ENCODE measurements at places on chromosomes 5 and 9.

DNA sequence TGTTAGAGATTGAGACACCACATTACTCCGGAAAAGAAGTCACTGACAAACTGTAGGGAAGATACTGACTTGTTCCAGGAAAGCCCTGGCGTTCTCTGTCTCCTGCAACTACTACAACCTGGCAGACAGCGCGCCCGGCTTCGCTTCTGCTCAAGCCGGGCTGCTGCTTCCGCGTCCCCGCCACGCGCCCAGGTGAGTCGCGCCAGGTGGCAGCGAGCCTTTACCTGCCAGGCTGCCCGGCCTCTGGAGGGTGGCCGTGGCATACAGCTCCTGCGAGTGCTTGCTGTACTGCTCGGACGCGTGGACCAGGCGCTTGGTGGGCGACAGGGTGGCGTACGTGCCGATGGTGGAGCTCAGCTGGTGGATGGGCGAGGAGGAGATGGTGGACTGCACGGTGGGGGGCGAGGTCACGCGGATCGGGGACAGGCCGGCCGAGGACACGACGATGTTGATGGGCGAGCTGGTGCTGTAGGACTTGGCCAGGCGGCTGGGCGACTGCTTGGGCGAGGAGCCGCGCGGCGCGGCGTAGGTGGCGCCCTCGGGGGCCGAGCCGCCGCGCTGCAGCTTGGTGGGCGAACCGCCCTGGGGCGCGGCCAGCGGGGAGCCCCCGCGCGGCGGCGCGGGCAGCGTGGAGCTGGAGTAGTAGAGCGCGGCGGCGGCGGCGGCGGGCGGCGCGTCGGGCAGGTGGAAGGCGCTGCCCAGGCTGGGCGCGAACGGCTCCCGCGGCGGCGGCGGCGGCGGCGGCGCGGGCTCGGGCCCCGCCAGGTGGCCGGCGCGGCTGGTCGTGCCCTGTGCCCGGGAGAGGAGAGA is 519.6 kb downstream of the CTNND2 start:
- DNase-seq = peak; percentile 82

DNA sequence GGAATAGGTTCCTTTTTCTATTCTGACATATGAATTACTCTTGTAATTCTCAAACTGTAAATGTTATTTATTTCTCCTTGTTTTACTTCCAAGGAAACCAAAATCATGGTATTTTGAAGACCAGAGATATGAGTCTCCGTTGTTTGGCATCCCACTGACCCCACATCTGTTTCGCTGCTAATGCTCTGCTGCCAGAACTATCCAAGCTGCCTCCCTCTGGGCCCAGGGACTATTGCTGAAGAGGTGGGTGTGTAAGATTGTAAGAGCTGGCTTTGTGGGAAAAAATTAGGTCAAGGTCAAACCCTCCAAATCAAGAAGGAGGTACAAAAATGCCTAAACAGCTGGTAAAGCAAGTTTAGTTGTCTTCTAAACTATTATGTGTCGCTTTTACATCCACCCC is 129.4 kb upstream of the MYO10 start:
- DNase-seq = no peak

GRCh38 chr5:174453690-174454089 is 270.7 kb upstream of the MSX2 start:
- no peak for DNase-seq

DNA sequence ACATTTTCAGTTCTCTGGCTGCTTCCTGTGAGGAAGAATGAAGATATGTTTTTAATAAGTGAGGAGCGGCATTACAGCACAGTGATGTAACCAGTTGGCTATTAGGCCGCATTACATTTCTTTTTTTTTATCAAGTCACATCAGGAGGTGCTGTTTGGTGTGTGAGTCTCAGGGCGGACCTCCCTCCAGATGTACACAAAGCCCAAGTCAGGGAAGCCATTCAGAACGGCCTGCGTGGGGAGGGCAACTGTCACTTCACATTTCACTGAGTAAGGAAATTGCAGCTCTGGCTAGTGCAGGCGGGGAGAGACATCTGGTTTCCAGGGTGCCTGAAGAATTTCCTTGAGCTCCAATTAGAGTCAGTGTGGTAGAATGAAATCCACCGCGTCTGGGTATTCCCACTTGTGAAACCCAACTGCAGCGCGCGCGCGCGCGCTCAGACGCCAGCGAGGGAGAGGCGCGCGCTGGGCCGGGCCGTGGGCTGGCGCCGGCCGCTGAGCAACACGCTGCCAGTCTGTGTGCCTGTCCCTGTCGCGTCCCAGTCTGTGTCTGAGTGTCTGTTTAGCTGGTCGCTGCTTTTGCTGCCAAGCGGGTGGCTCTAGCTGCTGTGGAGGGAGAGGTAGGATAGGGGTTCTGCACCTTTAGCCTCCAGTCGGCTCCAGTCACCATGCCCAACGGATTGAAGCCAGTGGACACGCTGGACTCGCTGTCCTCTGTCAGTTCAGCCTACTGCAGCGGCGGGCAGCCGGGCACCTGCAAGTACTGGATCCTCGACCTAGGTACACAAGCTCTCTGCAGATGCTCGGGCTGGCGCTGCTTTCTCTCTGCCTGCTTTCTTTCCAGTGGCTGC is 140.8 kb upstream of the OTULINL start:
- no peak for DNase-seq

- no peak for DNase-seq
These were observed 41.8 kb downstream of the CDO1 start for GRCh38 chr5:115774684-115775083.

DNA sequence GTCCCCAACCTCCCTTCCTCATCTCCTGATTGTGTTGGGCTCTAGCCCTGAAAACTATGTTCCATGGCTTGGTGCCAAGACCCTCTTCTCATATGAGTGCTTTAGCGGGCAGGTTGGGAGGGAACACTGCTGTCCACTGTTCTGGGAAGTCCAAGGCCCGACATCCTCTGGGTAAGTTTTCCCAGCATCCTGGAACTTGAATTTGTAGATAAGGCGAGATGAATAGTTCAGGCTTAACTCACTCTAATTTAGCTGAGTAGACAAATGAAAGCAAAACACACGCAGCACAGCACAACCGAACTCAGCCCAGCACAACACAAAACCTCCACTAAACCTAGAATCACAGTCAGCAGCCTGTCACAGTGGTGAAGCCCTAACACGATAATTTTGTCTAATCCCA is 95.3 kb upstream of the SLC28A3 start:
- DNase-seq = no peak

DNA sequence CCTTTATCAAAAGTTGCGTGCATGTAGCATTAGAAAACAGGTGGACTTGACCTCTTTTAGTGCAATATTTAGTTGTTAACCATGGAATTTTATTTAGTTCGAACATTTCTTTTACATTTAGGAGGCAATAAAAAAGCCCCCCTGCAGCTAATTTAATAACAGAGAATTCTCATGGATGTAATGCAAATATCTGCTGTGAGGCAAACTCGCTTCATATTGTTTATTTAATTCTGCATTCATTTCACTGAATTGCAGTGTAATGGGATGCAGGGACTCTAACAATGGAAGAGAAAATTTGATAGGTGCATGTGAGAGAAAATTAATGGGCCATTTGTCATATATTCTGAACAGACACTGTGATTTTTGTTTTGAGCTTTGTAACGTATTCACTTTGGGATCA is 205.1 kb upstream of the CHD1 start:
- no peak for DNase-seq

GRCh38 chr5:81134066-81134465 is 99.1 kb upstream of the CKMT2 start:
- no peak for DNase-seq
